ENCODE measurements at places on chromosomes 4 and X.

DNA sequence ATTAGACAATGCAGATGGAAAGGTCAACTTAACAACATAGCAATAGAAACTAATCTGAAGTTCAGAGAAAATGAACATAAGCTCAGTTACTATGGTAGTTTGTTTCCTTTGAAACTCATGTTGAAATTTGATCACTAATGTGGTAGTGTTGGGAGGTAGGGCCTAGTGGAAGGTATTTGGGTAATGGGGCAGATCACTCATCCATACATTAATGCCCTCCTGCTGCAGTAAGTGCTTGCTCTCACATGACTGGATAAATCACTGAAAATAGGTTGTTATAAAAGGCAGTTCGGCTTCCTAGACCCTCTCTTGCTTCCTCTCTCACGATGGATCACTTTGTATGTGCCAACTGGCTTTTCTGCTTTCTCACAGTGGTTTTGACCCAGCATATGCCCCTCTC, 567.4 kb upstream of the GALNT7 start:
- no peak for DNase-seq

DNA sequence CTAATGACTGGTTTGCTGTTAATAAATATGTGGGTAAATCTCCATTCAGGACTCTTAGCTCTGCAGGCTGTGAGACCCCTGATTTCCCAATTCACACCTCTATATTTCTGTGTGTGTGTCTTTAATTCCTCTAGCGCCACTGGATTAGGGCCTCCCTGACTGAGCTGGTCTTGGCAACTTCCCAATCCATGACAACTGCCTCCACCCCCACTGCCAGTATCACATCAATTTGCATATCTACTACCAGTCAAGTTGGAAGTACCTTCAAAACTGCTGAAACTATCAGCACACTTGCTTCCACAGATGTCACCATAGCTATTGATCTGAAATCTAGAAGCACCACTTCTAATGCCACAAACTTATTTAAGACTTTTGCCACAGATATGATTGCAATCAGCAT, 27.6 kb downstream of the OPRPN start:
- no peak for DNase-seq

DNA sequence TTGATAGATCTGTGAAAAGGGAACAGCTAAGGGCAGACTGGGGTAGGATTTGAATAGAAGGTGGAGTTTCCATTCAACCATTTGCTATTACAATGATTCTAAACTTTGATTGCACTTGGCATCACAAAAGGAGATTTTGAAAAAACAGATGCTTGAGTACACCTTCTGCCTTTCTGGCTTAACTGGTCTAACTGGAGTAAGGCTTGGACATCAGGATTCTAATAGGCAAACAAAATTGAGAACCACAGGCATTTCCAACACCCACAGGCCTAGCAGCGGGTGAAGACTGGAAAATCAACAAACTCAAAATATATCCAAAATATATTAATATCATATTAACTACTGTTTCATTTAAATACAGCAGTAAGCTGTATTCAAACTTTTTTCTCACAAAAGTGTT, 1.9 kb upstream of the VEGFC start:
- DNase-seq = no peak

DNA sequence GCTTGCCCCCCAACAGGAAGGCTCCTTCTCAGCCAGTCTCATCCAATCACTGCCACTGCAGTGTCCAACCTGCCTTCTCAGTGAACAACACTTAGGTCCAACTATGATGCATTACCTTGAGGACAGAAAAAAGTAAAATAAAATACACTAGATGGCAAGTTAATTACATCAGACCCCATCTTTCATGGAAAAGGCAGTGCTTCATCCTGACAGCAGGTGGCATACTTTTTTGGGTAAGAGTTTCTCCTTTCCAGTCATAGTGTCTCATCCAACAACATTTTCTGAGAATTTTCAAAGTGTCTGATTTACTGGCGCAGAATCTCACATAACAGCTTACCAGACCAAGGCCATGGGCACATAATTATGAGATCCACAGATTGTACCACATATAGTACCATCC, 1742.8 kb downstream of the PCDH7 start:
- no peak for DNase-seq

- no peak for DNase-seq
Observed at GRCh38 chrX:66200050-66200664, 36.1 kb downstream of the HEPH start.

- DNase-seq = no peak
Observed at GRCh38 chrX:39335513-39336235, 534.4 kb downstream of the MID1IP1 start.

DNA sequence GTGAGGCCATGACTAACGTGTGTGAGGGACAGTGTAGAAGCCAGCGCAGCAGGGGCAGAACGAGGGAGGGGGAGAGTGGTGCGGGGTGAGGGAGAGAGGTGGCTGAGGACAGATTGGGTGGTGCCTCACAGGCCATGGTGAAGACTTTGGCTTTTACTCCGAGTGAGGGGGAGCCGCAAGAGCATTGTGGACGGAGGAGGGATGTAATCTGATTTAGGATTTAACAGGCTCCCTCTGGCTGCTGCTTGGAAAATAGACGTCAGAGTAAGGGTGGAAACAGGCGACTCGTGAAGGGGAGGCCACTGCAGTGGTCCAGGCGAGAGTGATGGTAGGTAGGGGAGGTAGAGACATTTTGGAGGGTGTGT, 13.0 kb downstream of the PPP1R3F start:
- no peak for DNase-seq

DNA sequence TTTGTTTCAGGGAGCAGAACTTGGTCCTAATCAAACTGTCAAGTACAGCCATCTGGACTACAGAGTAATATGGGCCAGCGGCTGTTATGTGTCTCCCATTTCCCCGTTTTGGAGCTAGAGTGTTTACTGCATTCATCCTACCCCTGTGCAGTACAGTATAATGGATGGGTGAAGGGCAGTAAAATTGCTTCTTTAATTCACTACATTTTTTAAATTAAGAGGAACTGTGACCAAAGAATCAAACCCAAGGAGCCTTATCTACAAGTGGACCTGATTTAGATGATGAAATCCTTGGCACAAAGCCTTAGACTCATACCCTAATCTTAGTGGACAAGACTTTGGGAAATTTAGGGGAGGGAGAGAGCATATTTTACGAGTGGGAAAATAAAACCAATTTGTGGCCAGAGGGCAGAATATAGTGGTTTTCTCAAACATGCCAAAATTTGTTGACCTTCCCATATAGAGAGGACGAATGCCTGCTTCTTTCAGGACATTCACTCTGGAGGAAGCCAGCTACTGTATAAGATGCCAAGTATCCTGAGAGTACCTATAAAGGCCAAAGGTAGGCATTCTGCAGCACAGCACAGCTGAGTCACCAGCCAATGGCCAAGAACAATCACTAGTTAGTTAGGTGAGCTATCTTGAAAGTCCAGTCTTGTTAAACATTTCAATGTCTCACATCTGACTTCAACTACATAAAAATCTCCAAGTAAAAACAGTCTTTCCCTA, 253.8 kb upstream of the KCNIP4 start:
- DNase-seq = no peak

DNA sequence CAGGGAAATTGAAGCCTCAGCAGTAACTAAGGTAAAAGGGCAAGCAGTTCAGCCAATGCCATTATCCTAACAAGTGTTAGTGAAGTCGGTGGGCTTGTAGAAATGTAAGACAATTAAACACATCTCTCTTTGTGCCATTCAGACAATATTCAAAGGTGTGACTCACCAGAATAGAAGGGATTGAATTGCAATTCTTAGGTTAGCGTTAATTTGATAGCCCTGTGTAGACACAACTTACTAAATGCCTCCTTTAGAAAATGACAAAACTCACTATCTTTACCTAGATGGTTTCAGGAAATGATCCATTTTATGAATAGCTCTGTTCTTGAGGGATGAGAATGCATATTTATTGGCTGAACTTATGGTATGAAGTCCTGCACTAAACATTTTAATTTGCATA, 35.2 kb downstream of the RPA4 start:
- DNase-seq = no peak

GRCh38 chr4:11732155-11732554, 303.5 kb upstream of the HS3ST1 start:
- DNase-seq = no peak

- DNase-seq = no peak
Observed at GRCh38 chr4:2714061-2714770, 41.9 kb downstream of the TNIP2 start.

Measured in H54 (cell line).